ELF-1 (cell line): ENCODE measurements at places on chromosomes 7 and 10.
A peak's percentile ranks its signal among the peaks of the same experiment; 100 is the strongest.

- DNase-seq = no peak
Measured at GRCh38 chr7:45229156-45229920, 71.7 kb downstream of the RAMP3 start.

- DNase-seq = no peak
Measured at GRCh38 chr10:12479437-12479844, 130.1 kb downstream of the CAMK1D start.

DNA sequence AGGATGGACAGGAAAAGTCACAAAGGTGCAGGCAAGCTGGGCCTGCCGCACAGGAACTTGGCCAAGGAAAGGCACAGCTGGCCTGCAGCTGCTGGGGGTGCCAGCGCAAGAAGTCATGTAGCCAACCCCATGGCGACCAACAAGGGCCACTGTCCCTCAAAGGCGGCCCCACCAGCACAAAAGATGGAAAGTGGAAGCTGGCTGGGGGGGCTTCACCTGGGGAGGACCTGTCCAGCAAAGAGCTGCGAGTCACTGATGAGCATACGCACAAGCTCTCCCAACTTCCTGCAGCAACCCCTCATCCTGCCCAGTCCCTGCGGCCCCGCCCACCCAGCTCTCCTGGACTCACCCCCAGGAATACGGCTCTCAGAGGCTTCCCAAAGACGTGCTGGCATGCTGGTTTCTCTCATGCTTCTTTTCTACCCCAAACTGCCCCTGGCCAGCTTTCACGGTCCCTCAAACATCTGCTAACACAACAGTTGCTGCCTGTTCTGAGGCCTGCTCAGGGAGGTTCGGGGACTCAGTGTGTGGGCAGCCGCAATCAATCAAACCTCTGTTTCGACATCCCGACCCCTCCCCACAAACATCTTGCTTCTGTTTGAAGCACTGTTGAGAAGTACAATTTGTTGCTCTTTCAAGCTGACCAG, 67.6 kb downstream of the FAM53B start:
- DNase-seq = peak; percentile 66

- DNase-seq = no peak
Measured at GRCh38 chr7:30142710-30143109, 7.9 kb downstream of the MTURN start.

DNA sequence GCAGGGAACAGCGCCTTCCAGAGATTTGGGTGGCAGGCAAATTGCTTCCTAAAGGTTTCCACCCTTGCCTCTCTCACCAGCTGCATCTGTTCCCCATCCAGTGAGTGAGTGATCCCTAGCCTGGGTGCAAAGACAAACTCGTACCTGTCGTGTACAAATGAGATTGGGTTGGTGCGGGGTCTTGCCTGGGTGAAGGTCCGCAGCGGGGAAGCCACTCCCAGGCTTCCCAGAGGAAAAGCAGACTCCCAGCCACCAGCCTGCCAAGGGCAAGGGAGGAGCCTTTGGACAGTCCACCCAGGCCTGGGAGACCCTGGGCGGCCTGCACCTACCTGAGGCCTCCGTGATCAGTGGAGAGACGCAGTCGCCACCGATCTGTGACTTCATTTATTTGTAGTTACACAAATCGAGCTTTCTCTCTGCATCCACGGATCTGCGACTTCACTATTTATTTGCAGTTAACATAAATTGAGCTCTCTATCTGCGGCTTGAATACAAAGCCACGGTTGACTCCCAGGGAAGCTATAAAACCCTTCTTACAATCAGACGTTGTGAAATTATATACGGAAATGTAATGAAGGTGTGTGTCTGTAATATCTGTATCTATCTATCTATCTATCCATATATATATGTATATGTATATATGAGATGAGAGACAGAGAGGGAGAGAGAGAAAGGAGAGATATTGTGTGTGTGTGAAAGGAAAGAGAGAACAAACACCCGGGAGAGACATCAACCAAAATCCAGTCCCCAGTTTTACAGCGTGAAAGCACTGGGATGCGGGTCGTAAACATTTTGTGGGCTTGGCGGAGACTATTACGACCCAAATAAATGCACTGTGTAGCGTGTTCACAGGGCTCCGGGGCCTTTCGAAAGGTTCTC, 3.0 kb upstream of the HOXA7 start:
- peak; percentile 49 for DNase-seq

DNA sequence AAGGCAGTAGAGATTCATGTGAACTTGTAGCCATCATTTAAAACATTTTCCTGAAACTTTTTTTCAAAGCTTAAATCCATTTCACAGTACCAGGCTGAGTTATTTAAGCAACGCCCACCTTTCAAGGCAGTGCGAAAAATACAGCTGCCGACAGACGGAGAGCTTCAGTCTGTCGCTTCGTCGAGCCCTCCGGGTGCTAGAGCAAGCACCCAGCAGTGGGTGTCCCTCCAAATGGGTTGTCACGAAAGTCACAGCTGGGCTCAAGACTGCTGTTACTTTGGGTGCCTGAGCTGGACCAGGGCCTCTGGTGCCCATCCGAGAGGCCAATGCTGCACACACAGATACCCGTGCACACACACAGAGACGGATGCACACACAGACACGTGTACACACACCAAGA, 135.6 kb downstream of the TCERG1L start:
- no peak for DNase-seq
